ENCODE measurements at places on chromosomes 5 and 9. TPM values are rescaled to one million over a fixed set of nuclear protein-coding genes. Genes with fewer than 3 reads are reported as not detected.

Gene PPIC
- total RNA-seq, result 25.6 TPM

Gene SPINK13
- total RNA-seq, result not detected

Gene PCDHB3
- total RNA-seq, result 6.5 TPM

Gene ARHGEF39
- total RNA-seq, result 1.4 TPM

Gene NKD2
- 1.8 TPM for total RNA-seq

Gene PCAT7
- total RNA-seq, result 1.3 TPM

Gene PROB1
- total RNA-seq, result 7.3 TPM

Gene RNF180
- 7.8 TPM for total RNA-seq

- no peak for DNase-seq
Measured at GRCh38 chr5:97544678-97545077, 361.6 kb upstream of the RIOK2 start.

DNA sequence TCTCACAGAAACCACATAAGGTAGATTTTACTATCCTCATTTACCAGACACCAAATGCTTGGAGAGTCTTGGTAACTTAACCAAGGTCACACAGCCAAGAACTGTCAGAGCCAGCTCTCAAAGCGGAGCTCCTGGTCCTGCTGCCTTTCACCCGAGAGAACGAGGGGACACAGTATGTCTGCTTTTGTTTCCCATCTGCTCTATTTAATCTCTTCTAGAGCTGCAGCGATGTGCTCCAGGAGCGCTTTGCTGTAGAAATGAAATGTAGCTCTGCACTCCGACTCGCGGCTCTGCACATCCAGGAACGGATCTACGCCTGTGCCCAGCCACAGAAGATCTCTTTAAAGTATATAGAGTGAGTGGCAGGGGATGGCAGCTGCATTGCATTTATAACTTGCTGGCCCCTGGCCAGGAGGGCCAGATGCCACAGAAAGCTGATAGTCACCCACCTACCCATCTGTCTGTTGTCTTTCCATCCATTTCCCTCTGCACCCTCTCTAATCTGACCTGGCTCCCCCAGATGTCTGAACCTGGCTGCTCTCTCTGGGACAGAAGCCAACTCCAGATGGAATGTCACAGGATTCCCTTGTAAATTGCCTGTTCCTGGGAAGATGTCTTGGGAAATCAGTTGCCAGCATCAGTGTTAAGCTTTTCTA, 21.4 kb upstream of the TRMT10B start:
- DNase-seq, result no peak

DNA sequence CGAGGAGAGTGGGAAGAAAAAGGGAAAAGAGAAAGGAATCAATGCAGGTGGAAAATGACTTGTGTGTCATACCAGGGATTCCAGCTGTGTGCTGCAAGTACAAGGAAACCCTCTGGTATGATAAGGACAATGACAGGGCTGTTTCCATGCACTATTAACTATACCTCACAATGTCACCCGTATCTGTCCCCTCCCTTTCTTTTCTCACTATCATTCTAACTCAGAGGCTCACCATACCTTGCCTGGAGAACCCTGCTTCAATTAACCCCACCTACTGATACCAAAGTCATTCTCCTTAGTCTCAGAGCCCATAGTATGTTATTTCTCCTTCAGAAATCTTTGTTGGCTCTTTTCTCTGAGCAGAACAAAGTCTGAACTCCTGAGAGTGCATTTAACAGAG, 236.2 kb upstream of the NREP start:
- no peak for DNase-seq

DNA sequence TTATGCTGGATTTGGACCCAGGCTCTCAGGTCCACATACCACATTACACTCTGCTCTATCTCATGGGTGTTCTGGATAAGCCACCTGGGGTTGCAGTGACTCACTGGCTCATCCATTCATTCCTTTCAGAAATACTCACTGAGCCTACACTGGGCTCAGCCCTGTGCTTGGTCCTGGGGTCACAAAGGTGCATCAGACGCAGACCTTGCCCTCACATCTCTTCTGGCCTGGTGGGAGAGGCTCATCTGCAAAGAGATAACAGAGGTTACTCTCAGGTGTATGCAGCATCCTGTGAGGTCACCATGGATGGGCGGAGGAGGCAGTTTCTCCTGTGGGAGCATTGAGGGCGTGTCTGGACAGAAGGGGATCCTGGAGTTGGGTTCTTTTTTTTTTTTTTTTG, 12.1 kb downstream of the CDHR2 start:
- DNase-seq, result no peak

- no peak for DNase-seq
Measured at GRCh38 chr9:123940721-123941523, 11.0 kb upstream of the DENND1A start.

- no peak for DNase-seq
Measured at GRCh38 chr9:93252116-93252780, 68.3 kb downstream of the WNK2 start.

GRCh38 chr9:71005456-71005855, 116.0 kb downstream of the TRPM3 start:
- DNase-seq, result no peak

GRCh38 chr5:115988002-115988401, 25.7 kb downstream of the LVRN start:
- DNase-seq, result no peak

GRCh38 chr5:60386436-60387050, 313.4 kb downstream of the DEPDC1B start:
- DNase-seq, result no peak

DNA sequence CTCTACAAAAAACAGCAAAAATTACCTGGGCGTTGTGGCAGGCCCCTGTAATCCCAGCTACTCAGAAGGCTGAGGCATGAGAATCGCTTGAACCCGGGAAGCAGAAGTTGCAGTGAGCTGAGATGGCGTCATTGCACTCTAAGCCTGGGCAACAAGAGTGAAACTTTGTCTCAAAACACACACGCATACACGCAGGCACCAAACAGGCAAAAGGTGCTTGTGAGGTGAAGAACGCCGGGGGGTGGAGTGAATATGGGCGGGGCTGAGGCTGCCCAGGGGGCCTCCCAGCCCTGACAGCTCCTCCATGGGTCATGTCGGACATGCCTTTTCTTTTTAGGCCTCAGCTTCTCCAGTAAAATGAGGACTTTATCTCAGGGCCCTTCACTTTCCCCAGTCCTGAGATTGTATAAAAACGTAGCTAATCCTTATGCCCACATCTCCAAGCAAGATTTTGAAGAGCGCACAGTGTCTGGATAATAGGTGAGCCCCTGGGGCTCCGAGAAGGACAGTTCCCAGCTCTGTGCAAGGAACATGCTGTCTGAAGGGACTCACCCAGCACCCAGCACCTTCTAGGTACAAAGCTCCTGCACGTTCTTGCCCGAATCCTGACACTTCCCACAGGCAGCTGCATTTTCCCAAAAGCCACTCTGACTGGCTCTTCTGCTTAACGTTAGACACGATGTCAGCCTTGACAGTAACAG, 168.3 kb downstream of the COL23A1 start:
- no peak for DNase-seq

DNA sequence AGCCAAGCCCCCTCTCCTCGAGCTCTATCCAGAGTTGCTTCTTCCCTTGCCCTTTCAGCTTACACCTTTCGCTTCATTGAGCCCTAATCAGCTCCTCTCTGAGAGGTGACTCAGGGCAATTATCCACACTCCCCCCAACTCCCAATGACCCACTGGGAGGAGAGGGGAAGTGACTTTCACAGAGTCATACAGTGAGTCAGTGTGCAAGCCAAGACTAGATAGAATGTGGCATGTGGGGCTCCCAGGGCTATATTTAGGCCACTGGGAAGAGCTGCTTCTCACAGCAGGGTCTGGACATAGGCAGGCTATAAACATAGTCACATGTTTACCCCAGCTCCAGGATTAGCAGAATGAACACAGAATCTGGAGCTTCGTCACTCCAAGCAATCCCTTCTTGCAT, 57.4 kb downstream of the NRG2 start:
- no peak for DNase-seq

DNA sequence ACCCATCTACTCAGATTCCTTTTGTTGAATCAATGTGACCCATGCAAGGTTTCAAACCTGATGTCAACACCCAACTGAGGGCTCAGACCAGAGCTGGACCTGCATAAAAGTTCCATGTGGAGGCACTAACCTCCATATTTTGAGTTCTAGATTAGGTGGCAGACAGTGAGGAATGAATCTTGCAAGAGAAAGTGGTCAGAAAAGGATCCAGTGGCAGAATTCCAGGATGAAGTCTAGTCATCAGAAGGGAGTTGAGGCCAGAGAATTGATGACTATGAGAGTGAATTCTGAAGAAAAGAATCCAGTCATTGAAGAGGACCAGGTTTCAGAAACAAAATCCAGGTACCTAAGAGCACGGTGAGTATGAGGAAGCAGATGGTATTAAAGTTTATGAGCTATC, 205.1 kb upstream of the RGMB start:
- DNase-seq, result no peak

GRCh38 chr5:87899721-87900131, 368.9 kb downstream of the TMEM161B start:
- peak; percentile 23 for DNase-seq

DNA sequence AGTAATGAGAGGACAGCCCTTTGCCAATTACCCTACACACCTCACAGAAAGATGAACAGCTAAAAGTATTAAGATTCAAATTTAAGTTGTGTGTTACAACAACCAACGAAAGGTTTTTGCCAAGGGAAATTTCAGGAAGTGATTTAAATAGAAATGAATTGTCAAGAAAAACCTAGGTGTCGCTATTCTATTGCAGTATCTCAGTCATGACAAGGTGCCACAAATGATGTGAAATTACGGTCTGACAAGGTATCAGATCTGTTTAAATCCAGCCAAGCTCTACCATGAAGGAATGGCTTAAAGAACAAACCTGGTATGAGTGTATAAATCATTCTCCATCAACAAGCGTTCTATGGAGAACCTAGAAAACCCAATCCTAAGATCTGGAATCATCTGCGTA, 189.7 kb downstream of the ATPSCKMT start:
- DNase-seq, result no peak

- DNase-seq, result no peak
Measured at GRCh38 chr5:124088289-124089032, 576.5 kb downstream of the CSNK1G3 start.

DNA sequence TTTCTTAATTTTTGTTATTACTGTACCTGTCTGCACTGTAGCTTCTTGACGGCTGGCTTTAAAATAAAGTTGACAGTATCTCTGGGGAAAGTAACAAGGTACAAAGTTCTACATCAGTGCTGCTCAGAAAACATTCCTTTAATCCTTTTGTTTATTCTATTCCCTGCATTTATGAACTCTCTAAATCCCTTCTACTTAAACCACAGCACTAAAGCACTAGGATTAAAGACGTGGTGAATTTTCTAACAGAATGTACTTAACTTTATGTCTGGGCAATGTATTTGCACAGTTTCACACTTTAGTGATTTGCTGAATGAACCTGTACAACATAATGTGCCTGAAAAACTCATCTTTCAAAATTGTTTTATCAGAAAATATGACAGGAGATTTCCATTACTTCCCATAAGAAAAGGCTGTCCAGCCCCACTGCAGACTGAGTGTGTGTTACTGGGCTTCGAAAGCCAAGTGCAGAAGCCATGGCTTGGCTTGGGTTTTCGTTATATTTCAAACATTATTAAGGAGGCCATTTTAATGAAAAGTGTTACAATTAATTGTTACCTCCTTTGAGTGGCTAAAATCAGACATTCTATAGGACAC, 43.8 kb downstream of the LHFPL2 start:
- DNase-seq, result no peak

GRCh38 chr9:97958812-97959511, 21.0 kb upstream of the HEMGN start:
- DNase-seq, result no peak
